ENCODE measurements at places on chromosomes 1 and 21.

DNA sequence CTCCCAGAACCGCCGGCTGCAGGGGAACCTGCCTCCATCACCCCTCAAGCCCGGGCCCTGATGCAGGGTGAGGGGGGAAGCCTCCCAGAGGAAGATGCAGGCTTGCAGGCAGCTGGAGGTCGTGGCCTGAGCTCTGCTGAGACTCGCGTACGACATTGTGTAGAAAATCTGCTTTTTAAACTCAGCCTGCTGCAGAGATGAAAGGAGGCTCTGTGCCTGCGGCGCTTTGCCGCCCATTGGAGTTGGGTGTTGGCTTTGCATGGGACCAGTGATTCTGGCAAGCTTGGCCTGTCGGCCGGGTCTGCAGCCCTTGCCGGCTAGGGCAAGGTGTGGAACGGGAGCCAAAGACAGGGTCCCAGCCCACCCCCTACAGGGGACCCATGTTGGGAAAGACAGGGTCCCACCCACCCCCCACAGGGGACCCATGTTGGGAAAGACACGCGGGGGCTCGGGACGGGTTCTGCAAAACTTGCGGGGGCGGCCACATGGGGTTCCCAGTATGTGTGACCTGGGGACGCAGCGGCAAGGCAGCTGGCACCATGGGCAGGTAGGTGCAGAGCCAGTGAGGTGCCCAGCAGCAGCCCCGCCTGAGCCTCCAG lies 55.6 kb downstream of the SLX9 start:
- no peak for DNase-seq

- DNase-seq: no peak
These were observed 558.1 kb downstream of the AGBL4 start for GRCh38 chr1:49465486-49466185.

DNA sequence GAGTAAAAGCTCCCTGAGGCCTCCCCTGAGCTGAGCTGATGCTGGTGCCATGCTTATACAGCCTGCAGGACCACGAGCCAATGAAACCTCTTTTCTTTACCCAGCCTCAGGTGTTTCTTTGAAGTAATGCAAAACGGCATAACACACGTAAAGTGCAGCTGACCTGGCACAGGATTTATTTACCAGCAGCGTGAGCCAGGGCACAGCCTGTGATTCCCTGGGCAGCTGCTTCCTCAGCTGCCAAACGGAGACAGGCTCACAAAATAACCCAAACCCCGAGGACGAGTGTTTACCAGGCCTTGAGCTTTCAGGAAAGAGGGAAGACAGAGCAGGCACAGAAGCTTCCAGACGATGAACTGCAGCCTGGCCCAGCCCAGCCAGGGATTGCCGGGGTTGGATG lies 120.6 kb upstream of the ARHGEF16 start:
- no peak for DNase-seq

DNA sequence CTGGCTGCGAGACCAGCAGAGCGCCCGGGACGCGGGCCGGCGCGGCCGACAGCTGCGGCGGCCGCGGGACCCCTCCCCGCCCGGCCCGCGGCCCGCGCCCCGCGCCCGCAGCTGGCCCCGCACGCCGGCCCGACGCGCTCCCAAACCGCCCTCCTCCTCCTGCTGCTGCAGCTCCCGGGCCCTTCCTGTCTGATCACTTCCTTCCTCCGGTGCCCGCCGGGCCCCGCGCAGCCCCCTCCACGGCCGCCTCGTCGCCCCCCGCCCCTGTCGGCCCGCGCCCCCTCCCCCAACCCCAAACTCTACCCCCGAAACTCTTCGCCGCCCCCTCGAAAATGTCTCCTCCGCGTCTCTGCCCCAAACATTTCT lies 594 bp downstream of the LUZP1 start:
- no peak for DNase-seq

- DNase-seq: no peak
These were observed 74.7 kb downstream of the RUNX1 start for GRCh38 chr21:34974162-34974981.

DNA sequence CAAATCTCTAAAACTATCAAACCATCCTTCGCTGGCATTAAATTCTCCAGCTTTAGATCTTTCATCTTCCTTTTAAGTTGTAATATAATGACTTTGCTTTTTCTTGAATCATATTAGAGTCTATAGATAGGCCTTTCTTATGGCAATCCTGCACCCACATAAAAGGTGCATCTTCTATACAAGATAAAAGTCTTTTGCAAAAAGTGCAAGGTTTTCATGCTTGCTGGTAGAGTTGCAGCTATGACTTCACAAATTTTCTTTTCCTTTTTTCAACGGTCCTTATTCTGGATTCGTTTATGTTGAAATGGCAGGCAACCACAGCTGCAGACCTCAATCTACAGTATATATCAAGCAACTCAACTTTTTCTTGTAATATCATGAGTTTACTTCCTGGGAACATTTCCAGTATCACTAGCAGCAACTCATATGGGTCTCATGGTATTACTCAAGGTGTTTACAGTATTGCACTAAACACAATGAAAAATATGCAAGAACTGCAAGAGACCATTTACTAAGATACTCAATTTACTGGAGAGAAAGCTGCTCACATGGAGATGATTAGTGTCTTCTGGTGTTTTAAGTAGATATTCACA lies 22.1 kb downstream of the OMA1 start:
- DNase-seq: no peak

- no peak for DNase-seq
These were observed 31.6 kb upstream of the CAMSAP2 start for GRCh38 chr1:200707116-200707515.

DNA sequence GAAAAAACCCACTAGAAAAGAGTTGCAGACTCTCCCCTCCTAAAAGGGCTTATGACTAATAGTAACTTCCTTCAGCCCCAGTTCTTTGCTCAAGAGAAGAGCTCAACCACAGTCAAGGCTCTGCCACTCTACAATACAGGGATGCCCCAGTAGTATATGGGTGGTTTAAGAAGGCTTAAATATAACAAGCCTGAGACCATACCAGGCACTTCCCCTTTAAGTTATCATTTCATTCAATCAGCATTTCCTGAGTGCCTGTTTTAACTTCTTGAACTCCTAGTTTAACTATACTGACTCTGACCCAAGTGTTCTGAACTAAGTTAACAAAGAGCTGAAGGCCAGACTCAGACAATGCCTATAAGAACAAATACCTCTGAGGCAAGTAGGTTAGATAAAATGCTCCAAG lies 19.8 kb downstream of the PRPF38A start:
- DNase-seq: no peak

GRCh38 chr1:6954591-6954990 lies 169.3 kb downstream of the CAMTA1 start:
- no peak for DNase-seq

DNA sequence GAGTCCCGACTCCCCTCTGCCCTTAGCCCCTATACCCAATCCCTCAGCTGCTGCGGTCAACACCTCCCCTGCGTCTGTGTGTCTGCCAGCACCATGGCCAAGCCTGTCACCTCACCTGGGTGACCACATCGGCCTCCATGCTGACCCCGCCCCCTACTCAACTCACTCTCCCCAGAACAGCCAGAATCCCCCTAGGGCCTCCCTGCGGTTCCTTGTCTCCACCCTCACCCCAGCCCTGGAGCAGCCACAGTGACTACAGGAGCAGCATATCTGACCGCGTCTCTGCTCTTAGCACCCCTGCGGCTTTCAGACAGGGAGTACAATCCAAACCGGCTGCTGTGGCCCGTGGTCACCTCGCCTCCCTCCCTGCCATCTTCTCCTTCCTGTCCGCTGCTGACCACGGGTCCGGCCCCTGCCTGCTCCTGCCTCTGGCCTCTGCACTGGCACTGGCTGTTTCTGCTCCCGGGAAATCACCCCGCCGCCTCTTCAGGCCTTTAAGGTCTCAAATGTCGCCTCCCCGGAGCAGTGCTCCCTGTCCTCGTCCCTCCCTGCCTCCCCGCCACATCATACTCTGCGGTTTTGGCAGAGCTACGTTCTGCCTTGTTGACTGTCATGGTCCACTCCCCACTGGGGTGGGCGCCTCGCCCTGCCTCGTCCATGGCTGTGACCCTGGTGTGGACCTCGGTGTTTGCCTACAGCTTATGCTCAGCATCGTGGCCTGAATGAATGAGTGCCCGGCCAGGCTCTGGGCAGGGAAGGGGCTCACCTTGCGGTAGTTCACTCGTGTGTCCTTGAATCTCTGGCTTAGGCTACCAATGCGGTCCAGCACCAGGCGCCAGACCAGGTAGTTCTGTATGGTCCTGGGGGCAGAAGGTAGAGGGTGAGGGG lies 11.1 kb downstream of the PRXL2B start:
- no peak for DNase-seq

DNA sequence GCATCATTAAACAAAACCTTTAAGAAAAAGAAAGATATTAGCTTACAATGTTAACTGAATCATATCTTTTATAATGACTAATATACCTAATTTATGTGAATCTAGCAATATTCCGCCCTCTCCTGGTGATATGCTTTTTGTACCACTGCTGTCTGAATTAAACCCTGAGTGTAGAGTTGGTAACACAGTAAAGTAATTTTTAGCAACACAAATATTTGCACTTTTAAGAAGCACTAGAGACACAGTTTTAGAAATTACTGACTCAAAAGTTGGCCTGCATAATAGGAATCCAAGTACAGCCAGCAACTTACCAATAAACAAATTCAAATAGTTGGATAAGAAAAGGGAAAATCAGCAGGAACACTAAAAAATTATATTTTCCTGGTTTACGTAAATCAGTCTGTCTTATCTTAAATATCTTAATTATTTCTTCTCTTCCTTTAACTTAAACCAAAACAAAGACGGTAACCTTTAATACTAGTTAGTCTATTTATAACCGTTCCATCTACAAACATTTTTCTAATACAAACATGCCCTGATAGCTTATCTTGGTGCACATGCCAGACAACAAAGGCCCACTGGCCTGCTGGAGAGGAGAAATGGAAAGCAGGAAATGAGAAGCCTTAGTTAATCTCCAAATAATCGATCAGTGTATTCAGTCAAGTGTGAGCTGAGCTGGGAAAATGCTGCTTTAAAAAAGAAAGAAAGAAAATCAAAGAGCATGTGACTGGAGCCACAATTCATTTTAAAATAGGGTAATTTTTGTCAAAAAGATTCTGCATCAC lies 246.0 kb downstream of the RERE start:
- peak; percentile 31 for DNase-seq

GRCh38 chr1:43678940-43679339 lies 28.4 kb upstream of the ST3GAL3 start:
- no peak for DNase-seq

- no peak for DNase-seq
These were observed 97.4 kb upstream of the TMPRSS2 start for GRCh38 chr21:41605178-41605933.

DNA sequence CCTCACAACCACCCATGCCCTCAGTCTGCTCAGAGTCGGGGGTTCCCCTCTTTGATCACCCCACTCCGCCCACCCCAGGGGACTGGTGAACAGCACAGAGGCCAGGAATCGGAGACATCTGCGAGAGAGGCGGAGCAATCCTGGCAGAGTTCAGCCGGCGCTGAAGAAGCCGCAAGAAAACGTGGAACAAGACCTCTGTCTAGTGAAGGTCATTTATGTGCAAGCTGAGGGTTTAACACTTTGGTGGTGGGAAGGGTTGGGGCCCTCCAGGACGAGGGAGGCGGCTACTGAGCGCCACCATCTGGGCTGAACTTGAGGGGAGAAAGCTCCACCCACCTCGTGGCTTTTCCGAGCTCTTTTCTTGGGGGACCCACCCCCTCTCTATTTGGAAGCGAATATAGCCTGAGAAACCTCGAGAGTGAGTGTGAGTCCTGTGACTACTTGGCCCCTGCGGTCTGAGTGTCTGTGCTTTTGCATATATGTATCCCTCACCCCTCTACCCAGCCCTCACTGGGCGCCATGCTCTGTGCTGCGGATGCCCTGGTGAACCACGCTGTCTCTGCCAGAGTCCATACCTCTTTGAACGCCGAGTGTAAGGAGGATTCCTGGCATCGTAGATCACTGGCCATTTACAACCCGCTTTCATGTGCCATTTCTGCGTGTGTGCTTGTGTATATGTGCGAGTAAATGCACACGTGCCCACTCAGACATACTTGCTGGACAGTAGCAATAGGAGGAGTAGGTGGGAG lies 1.2 kb upstream of the EPHA10 start:
- DNase-seq: peak; percentile 8

DNA sequence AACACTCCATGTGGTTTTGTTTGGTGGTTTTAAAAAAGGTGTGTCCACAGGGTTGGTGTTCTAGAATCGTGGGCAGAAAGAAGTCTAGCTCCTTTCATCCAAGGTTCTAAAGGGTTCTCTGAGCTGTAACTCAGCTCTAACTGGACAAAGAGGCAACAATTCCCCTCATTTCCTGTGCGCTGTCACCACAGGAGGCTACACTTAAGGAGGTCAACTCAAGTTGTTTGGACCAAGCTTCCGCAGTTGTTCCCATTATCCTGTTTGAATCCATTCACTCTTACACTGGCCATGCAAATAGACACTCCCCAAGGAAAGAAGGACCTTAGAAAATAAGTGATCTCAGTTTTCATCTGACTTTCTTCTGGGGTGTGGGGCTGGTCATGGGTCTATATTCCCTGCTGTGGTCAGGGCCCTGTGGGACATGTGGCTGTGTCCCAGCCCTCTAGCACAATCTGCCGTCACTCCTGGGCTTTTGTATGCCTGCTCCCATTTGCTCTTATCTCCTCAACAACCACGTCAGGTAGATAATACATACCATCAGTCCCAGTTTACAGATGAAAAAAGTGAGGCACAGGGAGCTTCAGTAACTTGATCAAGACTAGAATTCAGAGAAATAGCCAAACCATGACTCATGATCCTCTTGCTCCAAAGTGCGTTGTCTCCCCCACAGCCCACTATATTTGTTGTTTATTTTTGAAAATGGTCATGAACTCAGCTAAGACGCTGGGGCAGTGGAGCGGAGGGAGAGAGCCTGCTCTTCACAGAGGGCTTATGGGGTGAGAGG lies 103.6 kb downstream of the RHOU start:
- DNase-seq: no peak

DNA sequence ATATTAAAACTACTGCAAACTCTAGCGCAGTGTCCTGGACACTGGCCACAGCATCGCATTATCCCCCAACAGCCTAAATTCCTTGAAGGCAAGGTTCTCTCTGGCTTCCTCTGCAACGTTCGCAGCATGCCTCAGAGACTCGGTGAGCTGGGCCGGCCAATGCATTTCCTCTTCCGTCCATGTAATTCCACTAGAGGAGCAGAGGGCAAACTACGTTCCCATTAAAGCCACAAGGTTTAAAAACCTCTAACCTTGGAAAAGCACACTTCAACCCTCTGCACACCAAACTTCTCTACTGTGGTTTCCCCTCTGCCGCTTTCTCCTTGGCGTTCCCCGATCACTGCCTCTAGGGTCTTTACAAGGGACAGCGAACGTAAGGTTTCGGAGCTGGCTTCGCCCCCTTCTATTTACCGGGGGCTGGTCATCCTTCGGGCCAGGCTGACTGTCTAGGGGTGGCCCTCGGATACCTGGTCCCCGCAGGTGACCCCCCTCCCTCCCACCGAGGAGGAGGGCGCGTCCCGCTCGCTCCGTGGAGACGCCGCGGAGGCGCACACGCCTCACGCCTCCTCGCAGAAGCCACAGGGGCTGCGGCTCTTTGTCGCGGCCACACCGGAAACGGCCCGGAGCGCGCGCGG lies 456 bp upstream of the SMYD2 start:
- DNase-seq: peak; percentile 59

DNA sequence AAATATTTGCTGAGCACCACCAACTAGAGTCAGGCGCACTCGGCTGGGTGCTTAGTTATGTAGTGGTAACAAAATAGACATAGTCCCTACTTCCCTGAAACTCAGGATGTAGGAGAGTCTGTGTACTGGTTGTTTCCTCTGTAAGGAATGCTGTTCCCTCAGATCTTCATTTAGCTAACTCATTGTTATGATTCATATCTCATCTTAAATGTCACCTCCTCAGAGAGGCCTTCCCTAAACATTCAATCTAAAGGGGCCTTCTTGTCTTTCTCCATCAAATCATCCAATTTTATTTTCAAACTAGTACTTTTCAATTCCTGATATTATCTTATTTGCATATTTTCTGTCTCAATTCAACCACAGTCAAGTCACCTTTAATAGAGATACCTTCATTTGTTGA lies 132.9 kb downstream of the PIK3R3 start:
- DNase-seq: no peak
